Stimulated activated CD4-positive, alpha-beta T cell treated with anti-CD3 and anti-CD28 coated beads, Interleukin-12 subunit alpha, Interleukin-12 subunit beta, amount 100 ng/mL, for 48 hours (primary cell): ENCODE measurements at places on chromosomes 11 and 22.

DNA sequence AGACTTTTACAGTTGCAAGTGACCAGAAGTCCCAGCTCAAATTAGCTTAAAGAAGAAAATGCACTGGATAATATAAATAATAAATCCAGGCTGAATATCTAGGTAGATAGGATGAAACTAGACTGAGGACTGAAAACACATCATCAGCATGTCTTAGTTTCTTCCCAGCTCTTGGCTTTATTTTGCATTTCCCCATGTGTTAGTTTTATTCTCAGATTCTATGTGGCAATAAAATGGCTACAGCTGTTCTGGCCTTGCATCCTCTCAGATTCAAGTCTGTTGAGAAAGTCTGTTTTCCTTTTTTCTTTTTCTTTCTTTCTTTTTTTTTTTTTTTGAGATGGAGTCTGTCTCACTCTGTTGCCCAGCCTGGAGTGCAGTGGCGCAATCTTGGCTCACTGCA, 22.6 kb upstream of the CAT start:
- DNase-seq, result no peak

DNA sequence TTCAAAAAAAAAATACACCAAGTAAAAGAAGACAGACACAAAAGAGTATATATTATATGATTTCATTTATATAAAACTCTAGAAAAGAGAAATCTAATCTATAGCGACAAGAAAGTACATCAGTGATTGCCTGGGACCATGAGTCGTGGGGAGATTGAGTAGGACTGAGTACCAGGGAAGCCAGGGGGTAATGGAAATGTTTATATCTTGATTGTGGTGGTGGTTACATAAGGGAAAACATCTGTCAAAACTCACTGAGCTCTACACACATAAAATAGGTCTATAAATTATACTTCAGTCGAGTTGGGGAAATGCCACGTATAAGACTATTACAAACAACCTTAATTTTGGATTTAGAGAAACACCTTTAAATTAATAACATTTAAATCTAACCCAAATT, 117.4 kb downstream of the TRIM29 start:
- DNase-seq, result no peak

- DNase-seq, result no peak
Observed at GRCh38 chr11:114796954-114797721, 118.8 kb downstream of the NXPE2 start.

DNA sequence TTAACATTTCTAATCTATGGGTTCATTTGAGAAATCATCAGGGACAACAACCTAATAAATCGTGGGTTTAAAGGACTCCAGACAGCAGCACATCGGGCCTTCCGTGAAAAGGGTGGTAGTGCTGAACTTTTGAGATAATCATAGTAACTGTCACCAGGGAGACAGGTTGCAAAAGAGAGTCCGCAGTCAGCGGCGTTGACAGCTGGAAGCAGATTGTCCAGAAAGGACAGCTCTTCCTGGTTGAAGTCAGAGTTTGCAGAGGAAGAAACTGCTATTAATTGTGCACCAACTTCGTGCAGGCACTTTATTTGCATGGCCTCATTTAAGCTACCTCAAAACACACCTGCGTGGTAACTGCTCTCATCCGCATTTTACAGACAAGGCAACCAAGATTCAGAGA, 20.5 kb upstream of the ISX start:
- DNase-seq, result no peak

DNA sequence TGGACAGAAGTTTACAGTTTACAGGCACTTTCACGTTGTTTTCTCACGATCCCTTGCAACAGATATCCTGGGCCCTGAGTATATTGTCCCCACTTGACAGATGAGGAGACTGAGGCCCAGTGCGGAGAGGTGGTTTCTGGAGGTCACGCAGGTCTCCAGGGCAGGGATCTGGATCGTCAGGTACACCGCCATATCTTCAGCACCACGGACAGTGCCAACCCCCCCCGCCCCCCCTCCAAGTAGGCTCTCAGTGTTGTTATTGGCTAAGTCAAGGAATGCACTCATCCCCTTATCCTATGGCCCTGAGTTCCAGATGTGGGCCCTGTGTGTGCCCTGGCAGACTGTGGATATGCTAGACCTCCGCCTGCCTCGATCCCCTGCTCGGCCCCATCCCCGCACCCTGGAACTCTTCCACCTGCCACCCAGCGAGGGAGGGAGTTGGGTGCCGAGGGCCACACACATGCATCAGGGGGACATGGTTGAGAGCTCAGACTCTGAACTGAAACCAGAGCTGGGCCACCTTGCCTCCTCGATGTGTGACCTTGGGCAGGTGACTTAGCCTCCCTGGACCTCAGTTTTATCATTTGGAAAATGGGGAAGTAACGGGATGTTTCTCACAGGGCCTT, 37.5 kb downstream of the MPPED1 start:
- DNase-seq, result no peak

DNA sequence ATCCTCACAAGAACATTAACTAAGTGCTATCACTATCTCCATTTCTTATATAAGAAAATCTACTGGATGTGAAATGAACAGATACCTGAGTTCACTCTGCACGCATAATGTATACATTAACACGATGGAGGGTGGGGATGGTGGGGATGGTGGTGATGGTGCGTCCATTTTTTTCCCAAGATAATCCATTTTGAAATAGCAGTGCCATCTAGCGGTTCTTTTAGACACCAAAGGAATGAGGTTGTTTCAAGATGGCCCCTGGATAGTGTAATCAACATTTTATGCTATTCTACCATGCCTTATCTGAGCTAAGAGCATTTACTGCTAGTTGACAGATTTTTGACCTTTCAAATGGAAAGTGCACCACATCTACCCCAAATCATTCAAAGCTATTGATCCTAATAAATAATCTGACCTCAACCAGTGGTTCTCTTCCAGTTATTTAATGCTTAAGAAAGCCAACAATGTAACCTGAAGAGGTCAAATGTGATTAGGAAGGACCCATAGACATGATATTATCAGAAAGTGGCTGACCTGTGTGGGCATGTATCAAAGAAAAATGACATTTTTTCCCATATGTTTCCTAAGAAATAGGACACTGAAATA, 714.7 kb upstream of the TENM4 start:
- DNase-seq, result no peak

- no peak for DNase-seq
Observed at GRCh38 chr11:59178402-59178801, 6.5 kb downstream of the DTX4 start.

DNA sequence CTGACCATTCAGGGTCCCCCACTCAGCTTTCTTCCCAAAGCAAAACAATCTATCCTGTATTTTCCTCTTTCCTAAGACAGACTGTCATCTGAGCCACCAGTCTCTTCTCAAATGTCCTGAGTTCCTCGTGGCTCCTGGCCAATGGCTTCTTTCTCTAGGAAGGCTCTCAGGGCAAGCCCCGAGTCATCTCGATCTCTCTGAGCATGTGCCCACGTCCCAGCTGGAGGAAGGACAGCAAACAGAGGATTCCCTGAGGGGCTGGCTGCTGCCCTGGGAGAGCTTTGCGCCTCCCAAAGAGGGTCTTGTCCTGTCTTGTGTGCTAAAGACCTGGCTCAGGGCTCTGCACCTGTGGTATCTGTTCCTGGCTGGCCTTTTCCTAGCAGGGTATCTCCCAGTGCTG, 8.3 kb downstream of the SLC37A2 start:
- no peak for DNase-seq

- no peak for DNase-seq
Observed at GRCh38 chr11:119107538-119108145, 498 bp downstream of the C2CD2L start.

- no peak for DNase-seq
Observed at GRCh38 chr11:27234043-27234668, 128.9 kb downstream of the CCDC34 start.

- no peak for DNase-seq
Observed at GRCh38 chr22:21712751-21713427, 22.7 kb downstream of the YPEL1 start.

GRCh38 chr11:1805525-1805924, 29.3 kb upstream of the SYT8 start:
- no peak for DNase-seq

DNA sequence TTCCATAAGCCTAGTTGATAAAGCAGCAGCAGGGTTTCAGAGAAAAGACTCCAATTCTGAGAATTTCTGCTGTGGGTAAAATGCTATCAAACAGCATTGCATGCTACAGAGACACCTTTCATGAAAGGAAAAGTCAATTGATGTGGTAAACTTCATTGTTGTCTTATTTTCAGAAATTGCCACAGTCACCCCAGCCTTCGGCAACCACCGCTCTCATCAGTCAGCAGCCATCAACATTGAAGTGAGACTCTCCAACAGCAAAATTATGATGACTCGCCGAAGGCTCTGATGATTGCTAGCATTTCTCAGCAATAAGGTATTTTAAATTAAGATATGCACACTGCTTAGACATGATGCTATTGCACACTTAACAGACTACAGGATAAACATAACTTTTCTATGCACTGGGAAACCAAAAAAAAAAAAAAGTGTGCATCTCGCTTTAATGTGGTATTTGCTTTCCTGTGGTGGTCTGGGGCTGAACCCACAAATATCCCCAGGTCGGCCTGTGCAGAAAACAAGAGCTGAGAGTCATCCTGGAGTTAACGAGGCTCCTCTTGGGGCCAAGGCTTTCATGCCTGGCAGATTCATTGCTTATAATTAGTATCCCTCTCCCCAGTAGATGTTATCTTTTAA, 192.1 kb downstream of the CTTN start:
- no peak for DNase-seq

DNA sequence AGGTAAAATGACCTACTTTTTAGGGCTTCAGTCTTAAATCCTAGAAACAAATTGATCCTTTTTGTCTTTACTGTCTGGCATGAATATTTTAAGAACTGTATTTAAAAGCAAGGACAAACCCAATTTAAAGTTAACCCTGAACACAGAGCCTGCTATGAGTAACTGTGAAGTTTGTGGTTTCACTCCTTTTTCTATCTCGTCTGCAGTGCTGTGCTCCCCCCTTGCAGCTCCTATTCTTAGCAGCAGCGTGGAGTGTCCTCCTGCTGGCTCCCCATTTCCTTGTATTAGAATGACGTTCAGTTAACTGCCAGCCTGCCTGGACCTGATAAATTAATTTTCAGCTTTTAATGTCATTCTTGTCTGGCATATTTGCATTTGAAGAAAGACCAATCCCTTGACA, 40.0 kb upstream of the LRRC4C start:
- no peak for DNase-seq

GRCh38 chr11:75240311-75241035, at the start of gene TPBGL:
TSS of gene TPBGL (plus strand) at chr11:75240774. CDS start at chr11:75241050, 276 bp downstream.
- DNase-seq, result no peak
